Muscle of arm (tissue), 14 donors: ENCODE measurements at places on chromosomes 16 and 17. TPM values are rescaled to one million over a fixed set of nuclear protein-coding genes. Genes with fewer than 3 reads are reported as not detected.

DNA sequence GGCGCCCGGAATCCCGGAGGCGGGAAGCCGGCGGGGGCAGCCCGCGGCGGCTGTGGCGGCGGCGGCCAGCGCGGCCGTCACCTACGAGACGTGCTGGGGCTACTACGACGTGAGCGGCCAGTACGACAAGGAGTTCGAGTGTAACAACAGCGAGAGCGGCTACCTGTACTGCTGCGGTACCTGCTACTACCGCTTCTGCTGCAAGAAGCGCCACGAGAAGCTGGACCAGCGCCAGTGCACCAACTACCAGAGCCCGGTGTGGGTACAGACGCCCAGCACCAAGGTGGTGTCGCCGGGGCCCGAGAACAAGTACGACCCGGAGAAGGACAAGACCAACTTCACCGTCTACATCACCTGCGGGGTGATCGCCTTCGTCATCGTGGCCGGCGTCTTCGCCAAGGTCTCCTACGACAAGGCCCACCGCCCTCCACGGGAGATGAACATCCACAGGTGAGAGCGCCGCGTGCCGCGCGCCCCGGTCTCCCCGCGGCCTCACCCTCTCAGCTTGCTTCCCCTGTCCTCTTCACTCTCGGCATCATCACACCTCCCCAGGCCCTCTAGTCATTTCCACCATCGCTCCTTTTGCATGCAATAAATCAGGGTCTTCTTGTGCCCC is 706 bp downstream of the SHISA6 start:
- DNase-seq, result no peak

GRCh38 chr16:29804455-29805231 is 1.7 kb upstream of the MAZ start:
- no peak for DNase-seq

DNA sequence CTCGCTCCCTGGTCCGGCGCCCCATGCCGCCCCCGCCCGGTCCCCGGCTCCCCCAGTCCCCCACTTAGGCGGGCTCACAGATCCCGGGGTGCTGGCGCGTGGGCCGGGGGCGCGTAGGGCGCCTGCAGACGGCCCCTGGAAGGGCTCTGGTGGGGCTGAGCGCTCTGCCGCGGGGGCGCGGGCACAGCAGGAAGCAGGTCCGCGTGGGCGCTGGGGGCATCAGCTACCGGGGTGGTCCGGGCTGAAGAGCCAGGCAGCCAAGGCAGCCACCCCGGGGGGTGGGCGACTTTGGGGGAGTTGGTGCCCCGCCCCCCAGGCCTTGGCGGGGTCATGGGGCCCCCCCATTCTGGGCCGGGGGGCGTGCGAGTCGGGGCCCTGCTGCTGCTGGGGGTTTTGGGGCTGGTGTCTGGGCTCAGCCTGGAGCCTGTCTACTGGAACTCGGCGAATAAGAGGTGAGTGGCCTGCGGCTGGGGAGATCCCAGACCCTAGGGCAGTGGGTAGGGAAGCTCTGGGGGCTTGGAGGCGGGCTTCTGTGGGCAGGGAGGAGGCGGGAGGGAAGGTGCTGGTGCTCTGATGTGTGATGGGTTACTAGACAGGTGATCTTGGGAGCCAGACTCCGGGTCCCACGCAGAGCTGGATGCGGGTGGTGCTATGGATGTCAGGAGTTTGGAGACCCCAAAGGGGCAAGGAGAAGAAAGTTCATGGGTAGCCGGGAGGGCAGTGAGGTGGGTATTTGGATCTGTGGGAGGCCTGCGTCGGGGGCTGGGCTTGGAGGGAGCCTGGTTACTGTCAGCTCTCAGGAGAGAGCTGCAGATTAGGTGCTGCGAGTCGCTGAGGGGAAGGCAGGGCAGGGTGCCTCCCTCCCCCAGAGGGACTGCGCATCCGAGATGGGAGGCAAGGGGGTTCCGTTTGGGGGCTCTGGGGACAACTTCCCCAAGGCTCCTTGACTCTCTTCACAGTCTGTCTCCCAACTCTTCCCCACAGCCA is 560 bp downstream of the EFNB3 start:
- DNase-seq, result no peak

DNA sequence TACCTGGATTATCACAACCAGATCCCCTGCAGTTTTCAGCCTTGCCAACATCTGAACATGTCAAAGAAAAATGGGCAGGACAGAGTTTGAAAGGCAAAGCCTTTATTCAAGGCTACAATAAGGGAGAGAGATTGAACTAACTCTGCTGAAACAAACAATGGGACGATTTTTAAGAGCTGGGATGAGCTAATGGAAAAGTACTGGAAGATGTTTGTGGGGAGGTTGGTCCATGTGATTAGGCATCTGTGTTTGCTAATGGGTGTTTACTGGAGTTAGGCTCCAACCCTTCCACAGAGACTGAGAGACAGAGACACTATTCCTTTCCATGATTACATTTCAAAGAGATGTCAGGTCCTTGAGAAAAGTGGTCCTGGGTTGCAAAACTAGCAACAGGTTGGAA is 35.0 kb upstream of the HSBP1 start:
- no peak for DNase-seq

- DNase-seq, result no peak
Measured at GRCh38 chr16:48003206-48003907, 152.4 kb downstream of the ABCC12 start.

DNA sequence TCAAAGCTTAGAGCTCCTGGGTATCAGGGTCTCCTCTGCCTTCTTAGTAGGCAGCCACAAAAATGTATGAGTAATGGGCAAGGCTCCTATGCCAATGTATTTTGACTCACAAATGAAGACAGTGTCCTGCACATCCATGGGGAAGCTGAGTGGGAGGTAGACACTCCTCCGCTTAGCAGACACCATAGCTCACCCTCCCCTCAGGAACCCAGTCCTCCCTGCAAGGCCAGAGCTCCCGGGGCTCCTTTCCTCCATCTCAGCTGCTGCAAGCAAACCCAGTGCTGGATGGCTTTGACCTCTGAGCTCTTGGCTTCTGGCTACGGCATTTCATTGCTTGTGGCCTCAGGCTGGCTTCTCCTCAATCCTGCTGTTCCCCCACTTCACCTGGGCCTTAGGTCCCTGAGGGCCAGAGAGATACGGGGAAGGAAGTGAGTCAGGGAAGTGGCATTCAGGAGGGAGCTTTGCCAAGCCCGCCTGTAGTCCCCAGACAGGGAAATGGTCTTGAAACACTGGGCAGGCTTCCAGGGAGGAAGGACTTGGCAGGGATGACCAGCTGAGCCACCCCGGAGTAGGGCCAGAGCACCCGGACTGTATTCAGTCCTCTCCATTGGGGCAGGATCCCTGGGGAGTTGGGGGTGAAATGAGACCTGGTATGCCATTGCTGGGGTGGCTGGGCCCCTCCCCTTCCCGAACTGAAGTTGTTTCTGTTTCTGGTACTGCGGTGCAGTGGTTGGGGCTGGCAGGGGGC is 4.5 kb downstream of the ABCC3 start:
- peak; percentile 39 for DNase-seq

DNA sequence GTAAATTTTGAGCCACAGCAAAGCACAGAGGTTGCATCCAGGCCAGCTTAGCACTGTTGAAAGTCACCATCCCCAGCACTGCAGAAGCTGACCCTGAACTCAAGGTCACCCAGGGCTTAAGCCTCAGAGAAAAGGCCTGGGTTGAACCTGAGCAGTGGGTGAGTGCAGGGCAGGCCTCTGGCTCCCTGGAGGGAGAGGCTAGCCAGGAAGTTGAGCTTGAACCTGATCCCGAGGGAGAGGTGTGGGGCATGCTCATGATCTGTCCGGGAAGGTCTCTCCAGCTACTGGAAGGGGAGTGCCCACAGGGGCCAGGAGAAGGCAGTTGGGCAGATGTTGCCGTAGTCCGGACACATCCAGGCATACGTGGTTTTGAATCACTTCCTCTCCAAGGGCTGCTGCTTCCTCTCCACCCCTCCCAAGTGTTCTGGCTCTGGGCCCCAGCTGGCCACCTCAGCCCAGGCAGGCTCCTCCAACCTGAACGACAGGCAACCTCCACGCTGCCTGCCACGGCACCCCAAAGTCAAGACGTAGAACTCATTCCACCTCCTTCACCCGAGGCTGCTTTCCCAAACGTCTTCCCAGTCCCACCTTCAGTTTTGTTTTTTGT is 18.4 kb downstream of the CARHSP1 start:
- DNase-seq, result no peak

DNA sequence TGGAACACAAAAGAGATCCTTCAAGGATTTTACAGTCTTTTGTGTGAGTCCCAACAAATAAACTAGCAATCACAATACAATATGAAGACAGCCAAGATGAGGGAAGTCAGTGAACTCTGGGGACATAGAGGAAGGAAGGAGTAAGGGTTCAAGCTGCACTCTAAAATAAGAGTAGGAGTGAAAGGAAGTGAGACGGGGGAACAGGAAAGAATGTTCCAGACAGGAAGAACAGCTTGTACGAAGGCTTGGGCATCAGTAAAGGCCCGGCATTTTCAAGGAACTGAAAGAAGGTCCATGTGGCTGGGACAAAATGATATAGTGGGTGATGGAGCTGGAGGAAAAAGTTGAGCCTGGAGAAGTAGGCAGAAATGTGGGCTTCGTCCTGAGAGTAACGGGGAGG is 4.5 kb downstream of the CCL17 start:
- no peak for DNase-seq

DNA sequence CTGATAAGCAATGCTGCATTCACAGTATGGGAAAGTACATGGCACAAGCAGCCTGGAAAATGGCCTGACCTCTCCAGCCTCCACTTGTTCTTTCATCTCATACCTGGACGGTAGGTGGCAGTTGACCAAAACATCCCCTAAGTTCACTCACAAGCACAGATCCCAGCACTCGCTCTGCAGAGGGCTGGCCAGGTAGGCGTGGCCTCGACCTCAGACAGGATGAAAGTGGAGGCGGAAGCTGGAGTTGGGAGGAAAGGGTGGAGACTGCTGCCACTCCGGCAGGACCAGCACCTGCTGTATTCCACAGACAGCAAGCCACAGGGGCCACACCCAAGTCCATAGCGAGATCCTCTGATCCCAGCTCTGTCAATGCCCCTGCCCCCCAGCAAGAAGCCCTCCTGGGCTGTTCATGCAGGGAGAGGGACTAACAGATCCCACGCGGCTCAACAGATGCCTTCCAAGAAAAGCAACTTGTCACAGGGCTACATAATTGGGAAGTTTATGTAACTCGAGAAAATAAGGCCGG is 31.3 kb downstream of the ZCCHC14 start:
- no peak for DNase-seq

DNA sequence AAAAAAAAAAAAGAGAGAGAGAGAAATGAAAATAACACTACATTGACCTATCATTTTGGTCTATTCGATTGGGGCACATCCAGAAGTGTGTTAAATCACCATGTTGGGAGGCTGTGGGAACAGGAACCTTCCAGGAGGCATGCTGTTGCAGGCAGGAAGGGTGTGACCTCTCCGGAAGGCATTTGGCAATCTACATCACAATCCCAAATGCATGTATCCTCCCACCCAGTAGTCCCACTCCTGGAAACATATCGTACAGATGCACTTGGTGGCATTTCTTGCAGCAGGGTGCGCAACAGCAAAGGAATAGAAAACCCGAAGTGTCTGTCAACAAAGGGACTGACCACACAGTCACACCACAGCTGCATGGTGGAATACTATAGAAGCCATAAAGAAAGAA is 7.9 kb downstream of the PLLP start:
- DNase-seq, result no peak

- DNase-seq, result no peak
Measured at GRCh38 chr16:66002601-66003000, 363.9 kb upstream of the CDH5 start.

- no peak for DNase-seq
Measured at GRCh38 chr16:74760007-74760767, 14.4 kb downstream of the FA2H start.

- DNase-seq, result no peak
Measured at GRCh38 chr17:58487589-58488427, at the start of gene HSF5. Gene HSF5, minus strand, starts transcription at chr17:58488408. Its CDS starts 134 bp downstream, at chr17:58488274.

GRCh38 chr17:76558198-76559095 is 18.6 kb downstream of the PRCD start:
- DNase-seq, result no peak

GRCh38 chr16:52433643-52434042 is 113.3 kb downstream of the TOX3 start:
- no peak for DNase-seq

DNA sequence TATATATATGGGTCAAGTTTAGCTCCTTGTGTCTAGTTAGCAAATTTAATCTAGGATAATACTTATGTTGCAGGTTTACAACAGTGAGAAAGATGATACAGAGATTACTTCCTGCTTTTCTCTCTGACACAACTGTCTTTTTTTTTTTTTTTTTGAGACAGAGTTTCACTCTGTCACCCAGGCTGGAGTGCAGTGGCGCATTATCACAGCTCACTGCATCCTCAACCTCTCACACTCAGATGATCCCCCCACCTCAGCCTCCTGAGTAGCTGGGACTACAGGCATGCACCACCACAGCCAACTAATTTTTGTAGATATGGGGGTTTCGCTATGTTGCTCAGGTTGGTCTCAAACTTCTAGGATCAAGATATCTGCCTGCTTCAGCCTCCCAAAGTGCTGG is 706.9 kb upstream of the SOX9 start:
- DNase-seq, result no peak

DNA sequence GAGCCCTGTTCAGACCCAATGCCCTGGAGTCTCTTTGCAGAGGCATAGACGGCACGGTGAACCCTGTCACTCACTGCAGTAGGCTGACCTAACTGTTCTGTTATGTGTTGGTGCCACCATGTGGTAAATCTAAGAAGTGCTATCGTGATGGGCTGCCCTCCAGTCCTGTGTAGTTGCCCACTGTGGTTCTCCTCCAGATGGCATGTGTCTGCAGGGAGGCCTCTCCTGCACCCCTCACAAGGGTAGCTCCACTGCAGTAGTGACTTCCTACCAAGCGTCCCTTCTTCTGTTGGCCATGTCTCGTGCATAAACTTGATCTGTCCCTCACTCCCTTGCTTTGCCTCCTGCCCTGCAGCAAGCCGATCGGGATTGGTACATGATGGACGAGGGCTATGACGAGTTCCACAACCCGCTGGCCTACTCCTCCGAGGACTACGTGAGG is 5.8 kb downstream of the DHX38 start:
- peak; percentile 30 for DNase-seq

The CSF3 gene
- polyA plus RNA-seq, result 0.23 TPM

The PIRT gene
- 0.05 TPM for polyA plus RNA-seq

The CHST5 gene
- polyA plus RNA-seq, result 0.17 TPM

The HBM gene
- 21.4 TPM for polyA plus RNA-seq

The AKAP1 gene
- 86.5 TPM for polyA plus RNA-seq

The RAB11FIP4 gene
- polyA plus RNA-seq, result 0.83 TPM

The OR1A2 gene
- not detected for polyA plus RNA-seq

The LPO gene
- polyA plus RNA-seq, result not detected
